ENCODE measurements at places on chromosomes 7 and 10.

- DNase-seq: no peak
These were observed 37.5 kb downstream of the PWWP2B start for GRCh38 chr10:132434405-132435005.

- no peak for DNase-seq
These were observed 1189.2 kb downstream of the TYW1 start for GRCh38 chr7:68185631-68186456.

GRCh38 chr7:122831436-122831835 lies 54.8 kb downstream of the CADPS2 start:
- DNase-seq: no peak

DNA sequence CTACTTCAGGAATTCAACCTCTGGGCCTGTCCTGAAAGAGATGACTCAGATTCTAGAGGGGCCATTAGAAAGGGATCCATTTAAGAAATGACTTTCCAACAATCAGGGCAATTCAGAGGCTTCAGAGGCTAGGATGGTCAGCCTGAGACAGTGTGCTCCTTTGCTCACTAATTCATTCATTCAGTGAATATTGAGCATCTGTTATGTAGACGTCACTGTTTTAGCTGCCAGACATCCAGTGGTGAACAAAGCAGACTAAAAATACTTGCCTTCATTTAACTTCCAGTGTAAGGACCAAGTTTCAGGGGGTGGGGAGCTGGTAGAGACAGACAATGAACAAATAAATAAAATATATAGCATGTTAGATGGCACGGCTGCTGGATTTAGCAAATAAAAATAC lies 1.6 kb downstream of the KIAA1217 start:
- DNase-seq: no peak

- no peak for DNase-seq
These were observed 38.3 kb downstream of the WBP1L start for GRCh38 chr10:102781921-102782557.
